ENCODE measurements at places on chromosomes 4 and X. TPM values are rescaled to one million over a fixed set of nuclear protein-coding genes. Genes with fewer than 3 reads are reported as not detected.

Gene MAOA
- 8.7 TPM for polyA plus RNA-seq

DNA sequence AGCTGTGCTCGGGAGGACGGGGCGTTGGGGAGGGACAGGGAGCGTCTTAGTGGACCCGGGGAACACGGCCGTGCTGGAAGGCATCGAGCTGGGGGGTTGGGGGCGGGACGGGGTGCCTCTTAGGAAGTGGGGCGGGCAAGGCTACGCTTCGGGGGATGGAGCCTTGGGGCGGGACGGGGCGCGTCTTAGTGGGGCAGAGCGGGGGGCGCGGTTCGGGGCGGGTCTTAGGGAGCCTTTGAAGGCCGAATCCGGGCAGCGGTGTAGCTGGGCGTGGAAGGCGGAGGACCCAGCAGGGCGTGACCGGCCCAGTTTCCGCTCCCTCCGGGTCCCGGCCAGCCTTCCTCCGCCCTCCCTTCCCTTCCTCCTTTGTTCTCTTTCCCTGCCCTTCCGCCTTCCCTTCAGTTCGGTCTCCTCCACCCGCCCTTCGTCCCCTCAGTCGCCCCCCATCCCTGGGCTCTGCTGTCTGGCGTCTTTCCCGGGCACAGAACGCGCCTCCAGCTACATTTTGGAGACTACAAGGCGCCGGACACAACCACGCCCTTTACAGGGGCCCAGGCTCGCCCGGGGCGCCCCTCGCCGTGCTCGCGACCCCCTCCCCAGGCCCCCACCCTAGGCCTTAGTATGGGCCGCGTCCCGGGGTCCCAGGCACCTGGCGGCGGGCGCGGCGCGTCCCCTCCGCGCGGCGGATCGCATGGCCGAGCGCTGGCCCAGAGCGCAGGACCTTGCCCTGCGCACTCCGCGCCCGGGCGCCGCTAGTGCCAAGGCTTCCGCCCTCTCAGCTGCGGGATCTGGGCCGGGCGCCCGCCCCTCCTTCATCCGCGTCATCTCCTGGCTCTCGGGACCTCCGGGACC, at the start of gene ARSD:
ARSD (minus strand) TSS at position 757 of the 852 bp plus-strand sequence; CDS start at position 693, 64 bp downstream.
- no peaks in the 10 kb centered on the region for H3K36me3 ChIP-seq
- no peaks in the 10 kb centered on the region for H3K27me3 ChIP-seq

DNA sequence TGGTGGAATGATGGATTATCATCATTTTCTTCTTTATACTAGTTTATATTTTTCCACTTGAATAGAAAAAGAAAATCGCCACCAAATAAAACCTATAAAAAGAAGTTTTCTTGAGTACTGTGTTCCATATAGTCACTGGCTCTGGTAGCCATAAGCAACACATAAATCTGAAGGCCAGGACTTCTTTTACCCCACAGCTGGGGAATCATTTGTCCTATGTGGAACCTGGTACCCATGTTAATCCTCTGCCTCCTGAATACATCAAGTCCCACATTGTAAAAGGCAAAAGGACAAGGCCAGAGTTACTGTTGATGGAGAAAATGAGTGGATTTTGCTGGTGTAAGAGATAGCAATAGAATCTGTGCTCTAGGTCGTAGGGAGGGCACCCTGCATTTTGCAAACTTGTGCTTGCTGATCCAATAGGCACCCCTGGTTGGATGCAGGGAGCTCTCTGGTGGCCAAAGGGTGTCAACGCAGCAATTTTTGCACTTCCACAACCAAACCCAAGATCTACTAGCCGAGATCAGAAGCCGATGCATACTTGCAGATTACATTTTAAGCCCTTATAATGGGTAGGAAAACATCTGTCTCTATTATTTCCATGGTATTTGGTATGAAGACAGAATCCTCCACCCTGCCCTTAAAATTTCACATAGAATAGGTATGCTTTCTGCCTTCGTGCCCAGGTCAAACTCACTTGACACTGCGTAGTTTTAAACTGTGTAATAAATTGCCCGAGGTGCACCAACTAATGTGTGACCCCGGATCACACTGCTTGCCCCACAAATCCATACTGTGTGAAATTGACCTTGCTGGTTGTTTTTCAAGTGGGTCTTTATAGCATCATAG, 146.2 kb upstream of the SCML1 start:
- peaks cover 34% of the 10 kb centered on the region for H3K4me1 ChIP-seq
- H3K27me3 ChIP-seq, result no peaks in the 10 kb centered on the region
- peak overlapping the region; percentile 59 for H3K27ac ChIP-seq
- H3K4me3 ChIP-seq, result no peak overlapping the region

DNA sequence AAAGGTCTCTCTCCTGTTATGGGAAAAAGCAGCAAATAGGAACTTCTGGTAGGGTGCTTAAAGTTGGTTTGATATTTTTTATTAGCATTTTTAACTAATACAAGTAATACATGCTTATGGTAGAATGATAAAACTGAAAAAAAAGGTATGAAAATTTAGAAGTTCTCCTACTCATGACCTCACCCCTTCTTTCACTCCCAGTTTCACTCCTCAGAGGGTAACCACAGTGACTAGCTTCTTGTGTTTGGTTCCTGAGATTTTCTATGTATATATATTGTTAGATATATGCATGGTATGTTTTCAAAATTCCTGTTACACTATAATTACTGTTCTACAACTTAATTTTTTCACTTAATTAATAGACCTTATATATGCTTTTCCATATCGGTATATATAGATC, 66.5 kb downstream of the AR start:
- H3K27ac ChIP-seq, result no peak overlapping the region
- H3K4me3 ChIP-seq, result no peak overlapping the region
- DNase-seq, result no peak
- H3K36me3 ChIP-seq, result no peaks in the 10 kb centered on the region

DNA sequence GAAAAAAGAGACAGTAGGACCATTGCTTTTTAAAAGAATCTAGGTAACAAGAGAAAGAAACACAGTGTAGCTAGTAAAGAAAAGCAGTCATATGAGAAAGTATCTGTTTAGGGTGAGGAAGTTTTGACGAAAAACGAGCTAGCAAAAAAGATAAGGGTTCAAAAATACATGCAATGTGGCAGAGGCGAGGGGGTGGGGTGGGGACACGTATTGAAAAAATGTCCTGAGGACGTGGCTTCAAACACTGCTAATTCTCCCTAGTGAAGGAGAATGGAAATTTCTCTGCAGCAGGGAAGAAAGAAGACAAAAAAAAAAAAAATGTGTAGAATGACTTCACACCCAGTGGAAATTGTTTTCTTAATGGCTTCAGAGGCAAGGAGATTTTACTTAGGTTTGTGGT, 856.4 kb upstream of the INTU start:
- no peak for DNase-seq
- H3K4me1 ChIP-seq, result peaks cover 18% of the 10 kb centered on the region
- no peak overlapping the region for H3K27ac ChIP-seq
- H3K4me3 ChIP-seq, result no peak overlapping the region

Gene LANCL3
- polyA plus RNA-seq, result 0.08 TPM

DNA sequence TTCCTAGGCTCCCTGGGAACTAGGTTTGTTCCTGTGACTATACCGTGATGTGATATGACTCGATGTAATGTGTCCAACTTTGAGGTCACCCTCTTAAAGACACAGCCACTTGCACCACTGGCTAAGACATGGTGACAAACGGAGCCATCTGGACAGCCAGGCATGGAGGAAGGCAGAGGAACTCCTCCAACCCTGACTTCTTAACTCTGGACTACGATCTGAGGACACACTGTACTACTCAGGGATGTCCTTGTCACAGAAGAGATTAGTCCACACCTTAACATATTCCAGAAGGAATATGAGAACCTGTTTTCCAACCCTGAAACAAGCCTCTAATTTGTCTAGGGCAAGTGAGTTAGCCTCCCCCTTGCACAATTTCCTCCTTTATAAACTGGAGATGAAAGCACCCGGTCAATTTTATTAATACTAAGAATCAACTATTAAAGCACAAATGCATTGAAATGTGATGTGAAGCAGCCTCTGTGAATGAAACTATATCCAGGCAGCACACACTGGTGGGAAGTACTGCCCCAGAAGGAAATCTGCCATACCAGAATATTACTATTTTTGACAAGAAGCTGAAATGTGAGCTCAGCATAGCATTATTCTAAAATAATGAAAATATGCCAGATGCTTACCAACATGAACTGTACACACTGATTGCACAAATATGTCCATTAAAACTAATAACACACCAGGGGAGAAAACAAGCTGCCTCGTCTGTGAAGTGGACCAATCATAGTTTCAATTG, 47.3 kb downstream of the TSPAN5 start:
- H3K27ac ChIP-seq, result no peak overlapping the region
- H3K4me3 ChIP-seq, result no peak overlapping the region
- H3K27me3 ChIP-seq, result no peaks in the 10 kb centered on the region
- H3K36me3 ChIP-seq, result no peaks in the 10 kb centered on the region
- DNase-seq, result no peak

DNA sequence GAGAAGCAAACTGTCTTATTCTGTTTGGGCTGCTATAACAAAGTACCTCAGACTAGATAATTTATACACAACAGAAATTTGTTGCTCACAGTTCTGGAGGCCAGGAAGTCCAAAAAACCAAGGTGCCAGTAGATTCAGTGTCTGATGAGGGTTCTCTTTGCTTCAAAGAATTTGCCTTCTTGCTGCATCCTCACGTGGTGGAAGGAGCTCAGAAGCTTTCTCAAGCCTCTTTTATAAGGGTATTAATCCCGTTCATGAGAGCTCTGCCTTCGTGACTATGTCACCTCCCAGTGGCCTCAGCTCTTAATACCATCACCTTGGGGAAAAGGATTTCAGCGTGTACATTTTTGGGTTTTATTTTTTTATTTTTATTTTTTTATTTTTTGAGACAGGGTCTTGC, 20.1 kb downstream of the CA5B start:
- no peak for DNase-seq
- no peak overlapping the region for H3K4me3 ChIP-seq
- no peaks in the 10 kb centered on the region for H3K27me3 ChIP-seq
- no peak overlapping the region for H3K27ac ChIP-seq
- H3K4me1 ChIP-seq, result no peaks in the 10 kb centered on the region
- no peaks in the 10 kb centered on the region for H3K36me3 ChIP-seq

Gene CISD2
- polyA plus RNA-seq, result 14.6 TPM

Gene HS6ST2
- polyA plus RNA-seq, result 0.84 TPM

Gene NR0B1
- not detected for polyA plus RNA-seq

GRCh38 chrX:118271775-118272174, 74.1 kb upstream of the WDR44 start:
- no peaks in the 10 kb centered on the region for H3K27me3 ChIP-seq
- H3K4me3 ChIP-seq, result no peak overlapping the region
- H3K4me1 ChIP-seq, result peaks cover 12% of the 10 kb centered on the region
- no peaks in the 10 kb centered on the region for H3K36me3 ChIP-seq
- H3K27ac ChIP-seq, result peak overlapping the region; percentile 18
- peak; percentile 57 for DNase-seq

GRCh38 chr4:1472911-1473518, 66.8 kb upstream of the NKX1-1 start:
- H3K4me1 ChIP-seq, result no peaks in the 10 kb centered on the region
- H3K36me3 ChIP-seq, result no peaks in the 10 kb centered on the region
- peaks cover 4% of the 10 kb centered on the region for H3K27me3 ChIP-seq
- DNase-seq, result no peak
- H3K4me3 ChIP-seq, result no peak overlapping the region

- DNase-seq, result no peak
These were observed 210.7 kb downstream of the FRAS1 start for GRCh38 chr4:78267790-78268189.

GRCh38 chr4:2805712-2806389, 13.0 kb downstream of the SH3BP2 start:
- H3K27ac ChIP-seq, result peak overlapping the region; percentile 35
- H3K27me3 ChIP-seq, result no peaks in the 10 kb centered on the region
- H3K4me1 ChIP-seq, result peaks cover 30% of the 10 kb centered on the region
- H3K36me3 ChIP-seq, result no peaks in the 10 kb centered on the region
- DNase-seq, result peak; percentile 43

Gene IQCM
- polyA plus RNA-seq, result not detected

GRCh38 chr4:48499551-48500066, 9.6 kb downstream of the ZAR1 start:
- no peaks in the 10 kb centered on the region for H3K4me1 ChIP-seq
- no peak overlapping the region for H3K4me3 ChIP-seq
- H3K27ac ChIP-seq, result no peak overlapping the region
- H3K36me3 ChIP-seq, result peaks cover 7% of the 10 kb centered on the region
- no peak for DNase-seq
- no peaks in the 10 kb centered on the region for H3K27me3 ChIP-seq

GRCh38 chr4:83536362-83537272, 709 bp downstream of the GPAT3 start:
- peaks cover 18% of the 10 kb centered on the region for H3K27me3 ChIP-seq
- H3K36me3 ChIP-seq, result no peaks in the 10 kb centered on the region
- H3K4me3 ChIP-seq, result peak overlapping the region; percentile 76
- H3K27ac ChIP-seq, result no peak overlapping the region

DNA sequence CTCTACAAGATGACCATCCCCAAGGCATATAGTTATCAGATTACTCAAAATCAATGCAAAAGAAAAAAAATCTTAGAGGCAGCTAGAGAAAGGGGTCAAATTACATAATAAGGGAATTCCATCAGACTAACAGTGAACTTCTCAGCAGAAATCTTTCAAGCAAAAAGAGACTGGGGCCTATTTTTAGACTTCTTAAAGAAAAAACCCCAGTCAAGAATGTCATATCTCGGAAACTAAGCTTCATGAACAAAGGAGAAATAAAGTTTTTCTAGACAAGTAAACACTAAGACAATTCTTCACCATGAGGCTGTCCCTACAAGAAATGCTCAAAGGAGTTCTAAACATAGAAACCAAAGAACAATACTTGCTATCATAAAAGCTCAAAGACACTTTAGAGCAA, 51.7 kb downstream of the RAB28 start:
- H3K36me3 ChIP-seq, result no peaks in the 10 kb centered on the region
- H3K27ac ChIP-seq, result no peak overlapping the region
- no peaks in the 10 kb centered on the region for H3K27me3 ChIP-seq

Gene SHOX
- not detected for polyA plus RNA-seq

DNA sequence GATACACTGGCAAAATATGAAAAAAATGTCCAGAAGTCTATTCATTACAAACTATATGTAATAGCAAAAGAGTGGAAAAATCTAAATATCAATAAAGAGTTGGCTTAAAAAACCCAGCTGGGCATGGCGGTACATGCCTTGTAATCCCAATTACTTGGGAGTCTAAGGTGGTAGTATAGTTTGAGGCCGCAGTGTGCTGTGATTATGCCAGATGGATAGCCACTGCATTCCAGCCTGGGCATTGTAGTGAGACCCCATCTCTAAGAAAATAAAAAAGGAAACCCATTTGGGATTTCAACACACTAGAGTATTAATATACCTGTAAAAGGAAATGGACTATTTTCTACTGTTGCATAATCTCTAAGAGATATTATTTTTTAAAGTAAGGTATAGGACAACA, 45.4 kb downstream of the AFF1 start:
- no peak overlapping the region for H3K27ac ChIP-seq
- H3K4me1 ChIP-seq, result peaks cover 13% of the 10 kb centered on the region
- H3K36me3 ChIP-seq, result no peaks in the 10 kb centered on the region
- H3K4me3 ChIP-seq, result no peak overlapping the region
- H3K27me3 ChIP-seq, result no peaks in the 10 kb centered on the region
- DNase-seq, result no peak

- DNase-seq, result no peak
- H3K36me3 ChIP-seq, result no peaks in the 10 kb centered on the region
- H3K27ac ChIP-seq, result no peak overlapping the region
- H3K27me3 ChIP-seq, result no peaks in the 10 kb centered on the region
- H3K4me3 ChIP-seq, result no peak overlapping the region
These were observed 480.1 kb downstream of the SPRY1 start for GRCh38 chr4:123876671-123877101.

- no peaks in the 10 kb centered on the region for H3K27me3 ChIP-seq
- DNase-seq, result no peak
- H3K4me3 ChIP-seq, result no peak overlapping the region
- H3K27ac ChIP-seq, result no peak overlapping the region
- H3K36me3 ChIP-seq, result no peaks in the 10 kb centered on the region
- no peaks in the 10 kb centered on the region for H3K4me1 ChIP-seq
These were observed 1180.8 kb upstream of the PABPC4L start for GRCh38 chr4:135382280-135382959.

GRCh38 chr4:145066063-145066501, 31.9 kb downstream of the ANAPC10 start:
- no peaks in the 10 kb centered on the region for H3K27me3 ChIP-seq
- H3K4me3 ChIP-seq, result no peak overlapping the region
- no peaks in the 10 kb centered on the region for H3K36me3 ChIP-seq
- DNase-seq, result peak; percentile 41
- H3K27ac ChIP-seq, result no peak overlapping the region

All from endothelial cell of umbilical vein (primary cell).